ENCODE measurements at places on chromosomes 7 and 10.
A peak's percentile ranks its signal among the peaks of the same experiment; 100 is the strongest.

- no peak for DNase-seq
Measured at GRCh38 chr7:91913612-91914011, 27.1 kb upstream of the AKAP9 start.

DNA sequence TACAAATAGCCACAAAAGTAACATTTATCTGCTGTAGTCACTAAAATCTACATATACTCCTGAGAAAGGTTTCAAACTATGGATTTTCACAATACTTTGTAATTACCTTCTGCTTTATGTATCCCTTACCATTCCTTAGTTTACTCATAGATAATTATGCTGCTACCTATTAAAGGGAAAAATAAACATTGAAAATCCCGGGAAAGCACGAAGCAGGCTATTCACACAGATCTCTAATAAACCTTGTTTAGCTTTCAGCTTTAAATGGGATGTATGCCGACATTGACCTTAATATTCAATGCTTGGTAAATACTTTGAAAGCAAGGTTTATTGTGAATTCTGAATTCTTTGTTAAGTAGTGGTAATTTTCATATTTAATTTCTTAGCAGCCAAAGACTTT, 58.5 kb upstream of the SMIM30 start:
- DNase-seq, result no peak

- no peak for DNase-seq
Measured at GRCh38 chr7:54859545-54859944, 100.5 kb upstream of the SEC61G start.

- DNase-seq, result no peak
Measured at GRCh38 chr7:45701701-45702510, 127.7 kb downstream of the ADCY1 start.

GRCh38 chr7:156816943-156817572, 75.9 kb downstream of the LMBR1 start:
- no peak for DNase-seq

DNA sequence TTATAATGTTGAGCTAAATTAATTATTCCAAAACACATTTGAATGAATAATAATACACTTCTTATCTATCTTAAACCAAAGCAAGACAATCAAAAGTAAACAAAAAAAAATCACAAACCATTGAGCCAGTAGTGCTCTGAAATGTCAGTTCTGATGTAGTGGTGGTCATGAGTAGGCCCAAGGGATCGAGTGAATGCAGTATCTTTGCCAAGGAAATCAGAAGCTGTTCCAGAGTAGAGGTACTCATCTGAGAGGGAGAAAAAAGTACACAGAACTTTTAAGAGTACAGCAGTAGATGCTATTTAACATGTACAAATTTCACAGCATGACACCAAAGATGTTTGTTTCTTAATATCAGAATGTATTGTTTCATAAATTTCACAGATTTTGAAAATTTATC, 121.5 kb downstream of the SEMA3D start:
- DNase-seq, result no peak

- DNase-seq, result peak; percentile 7
Measured at GRCh38 chr7:114426824-114427223, 12.2 kb downstream of the FOXP2 start.

DNA sequence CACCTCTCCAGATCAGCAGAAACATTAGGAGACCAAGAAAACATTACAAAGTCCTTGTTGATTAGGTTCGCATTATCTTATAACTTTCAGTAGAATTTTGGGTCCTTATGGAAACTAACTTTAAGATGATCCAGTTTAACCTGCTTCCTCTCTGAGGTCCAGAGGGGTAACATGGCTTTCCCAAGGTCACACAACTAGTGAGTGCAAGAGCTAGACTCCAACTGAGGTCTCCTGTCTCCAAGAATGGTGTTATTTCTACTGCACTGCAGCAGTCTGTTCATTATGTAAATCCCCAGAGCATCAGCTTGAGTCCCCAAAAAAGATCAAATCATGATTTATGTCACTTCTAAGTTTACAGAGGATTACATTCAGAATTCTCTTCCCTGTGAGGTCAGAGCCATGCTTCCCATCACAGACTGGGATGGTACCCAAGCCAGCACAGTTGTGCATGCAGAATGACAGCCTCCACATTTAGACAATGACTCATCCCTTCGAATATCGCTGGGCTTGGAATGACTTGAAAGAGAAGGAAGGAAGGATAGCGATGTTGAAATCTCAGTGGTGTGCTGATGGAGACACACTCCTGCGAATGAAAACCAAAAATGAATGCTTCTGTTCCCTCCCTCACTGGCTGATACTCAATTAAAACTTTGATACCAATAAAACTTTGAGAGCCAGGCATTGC, 163.1 kb upstream of the PLXNA4 start:
- DNase-seq, result no peak

- no peak for DNase-seq
Measured at GRCh38 chr7:148327379-148327778, 263.2 kb upstream of the C7orf33 start.

DNA sequence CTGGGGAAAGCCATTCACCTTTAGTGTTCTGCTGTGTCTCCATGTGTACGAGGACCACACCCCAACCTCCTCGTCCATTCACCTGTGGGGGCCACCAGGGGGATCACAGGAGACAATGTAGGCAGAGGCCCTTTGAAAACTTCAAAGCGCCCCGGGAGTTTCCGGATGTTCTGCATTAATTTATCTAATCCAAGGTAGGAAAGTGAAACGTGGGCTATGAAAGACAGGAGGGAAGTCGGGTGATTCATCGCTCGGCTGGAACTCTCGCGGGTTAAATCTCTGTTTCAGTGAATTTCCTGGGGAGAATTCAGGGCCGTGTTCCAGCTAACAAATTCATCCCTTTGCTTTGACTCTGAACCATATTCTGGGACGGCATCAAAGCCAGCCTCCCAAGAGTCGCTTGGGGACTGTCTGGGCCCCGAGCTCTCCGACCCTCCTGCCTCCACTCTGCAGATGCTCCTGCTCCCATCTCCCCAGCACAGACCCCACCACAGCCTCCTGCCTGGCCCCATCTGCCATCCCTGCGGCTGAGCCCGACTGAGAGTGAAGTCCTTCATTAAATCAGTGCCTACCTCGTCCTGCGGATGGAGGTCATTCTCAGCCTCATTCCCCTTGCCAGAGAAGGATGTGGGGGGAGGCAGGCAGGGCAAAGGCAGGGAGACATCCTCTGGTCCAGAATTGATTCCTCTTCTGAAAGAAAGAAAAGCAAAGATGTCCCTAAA, 114.1 kb upstream of the CARD11 start:
- DNase-seq, result no peak

All from HCT116 (cell line).